ENCODE measurements at places on chromosomes 6 and 20.

DNA sequence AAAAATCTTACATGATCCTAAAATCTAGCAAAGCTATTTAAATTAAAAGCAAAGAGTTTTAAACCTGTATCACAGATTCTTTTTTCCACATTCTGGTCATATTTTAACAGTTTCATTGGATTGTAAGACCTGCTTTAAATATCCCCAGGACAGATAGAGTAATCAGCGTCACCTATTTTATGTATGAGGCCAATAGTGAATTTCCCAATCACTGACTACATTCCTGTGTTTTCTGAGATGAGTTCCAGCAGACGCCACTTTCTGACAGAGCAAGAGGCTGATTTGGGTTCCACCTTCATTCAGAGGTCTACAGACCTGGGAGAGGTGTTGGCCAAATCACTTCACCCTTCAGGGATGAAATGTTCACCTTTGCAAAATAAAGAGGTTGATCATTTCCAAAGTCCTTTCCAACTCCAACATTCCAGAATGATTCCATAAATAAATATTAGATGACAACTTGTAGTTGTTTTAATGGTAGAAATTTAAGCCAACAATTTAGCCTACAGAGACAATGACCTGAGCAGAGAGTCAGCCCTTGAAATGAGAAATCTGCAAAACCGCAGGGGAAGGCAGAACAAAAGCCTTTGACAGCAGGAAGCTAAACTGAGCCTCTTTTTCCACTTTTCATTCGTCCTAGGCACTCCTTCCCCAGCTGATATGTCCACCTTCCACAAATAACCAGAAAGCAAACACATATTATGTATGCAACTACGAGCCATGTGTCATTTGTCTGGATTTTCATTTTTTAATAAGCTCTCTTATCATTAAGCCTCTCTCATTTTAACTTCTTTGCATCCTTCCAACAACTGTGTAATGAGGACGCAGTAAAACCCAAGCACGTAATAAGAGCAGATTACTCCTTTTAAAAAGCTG, 105.2 kb downstream of the TFAP2A start:
- no peak for DNase-seq

DNA sequence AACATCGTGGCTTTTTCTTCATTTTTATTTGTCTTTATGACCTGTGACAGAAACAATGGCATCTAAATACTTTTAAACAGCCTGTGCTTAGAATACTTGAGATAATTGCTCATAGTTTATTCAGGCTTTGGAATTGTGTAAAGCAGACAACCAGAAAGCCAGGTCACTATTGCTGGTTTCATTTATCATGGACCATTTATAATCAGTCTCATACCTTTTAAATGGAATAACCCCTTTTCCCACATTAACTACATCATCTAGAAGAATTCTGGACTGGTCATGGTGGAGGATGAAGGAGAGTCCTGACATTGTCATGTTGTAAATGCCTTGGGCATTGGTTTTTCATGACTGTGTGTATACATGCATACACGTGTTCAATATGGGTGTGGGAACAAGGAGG, 661.5 kb downstream of the EPM2A start:
- no peak for DNase-seq

DNA sequence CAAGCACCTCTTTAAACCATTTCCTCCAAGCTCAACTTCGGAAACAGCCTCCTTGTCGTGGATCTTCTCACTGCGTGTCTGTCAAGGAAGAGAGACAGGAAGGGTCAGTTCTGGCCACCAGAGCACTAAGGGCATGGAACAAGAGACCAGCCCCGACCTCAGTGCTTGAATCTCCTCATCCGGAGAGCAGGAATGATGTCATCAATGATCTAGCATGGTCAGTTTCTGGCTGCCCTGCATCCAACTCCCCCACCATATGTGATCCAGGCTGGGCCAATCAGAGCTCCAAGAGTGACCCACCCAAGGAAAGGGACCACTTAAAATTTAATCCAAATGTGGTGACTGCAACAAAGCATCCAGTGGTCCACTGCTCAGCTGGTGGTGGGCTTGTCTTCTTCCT, 23.3 kb upstream of the DSN1 start:
- DNase-seq = no peak

DNA sequence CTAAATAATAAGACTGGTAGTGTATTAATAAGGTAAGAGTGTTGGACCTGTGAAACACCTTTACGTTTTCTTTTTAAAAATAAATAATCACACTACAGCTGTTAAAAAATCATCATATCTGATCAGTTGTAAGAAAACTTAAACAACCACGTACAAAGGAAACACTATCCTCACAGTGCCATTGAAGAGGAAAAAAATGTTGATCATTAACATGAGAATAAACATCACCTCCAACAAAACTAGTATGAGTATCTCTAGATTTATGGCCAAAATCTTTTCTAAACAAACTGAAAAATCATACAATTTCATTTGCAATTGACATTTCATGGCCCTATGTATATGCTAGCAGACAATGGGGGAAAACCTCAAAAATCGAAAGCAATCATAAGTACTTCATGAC, 590 bp downstream of the EYS start:
- DNase-seq = no peak

GRCh38 chr20:2759143-2759542, 41.3 kb downstream of the CPXM1 start:
- DNase-seq = no peak

DNA sequence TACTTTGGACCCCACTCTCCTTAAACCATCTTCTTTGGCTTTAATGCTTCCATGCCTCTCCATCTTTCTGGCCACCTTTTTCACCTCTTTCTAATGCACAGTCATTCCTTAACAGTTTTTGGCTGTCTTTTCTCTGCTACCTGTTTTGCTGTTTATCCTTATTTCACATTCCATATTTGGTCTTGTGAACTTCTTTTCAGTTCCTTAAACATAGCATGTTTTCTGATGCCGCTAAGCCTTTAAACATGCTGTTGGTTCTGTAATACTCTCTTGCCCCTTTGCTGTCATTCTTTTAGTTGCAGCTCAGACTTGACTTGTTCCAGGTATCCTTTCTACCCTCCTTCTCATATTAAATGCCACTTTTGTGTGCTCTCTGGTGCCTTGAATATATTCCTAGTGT, 35.8 kb downstream of the TOP1 start:
- no peak for DNase-seq

DNA sequence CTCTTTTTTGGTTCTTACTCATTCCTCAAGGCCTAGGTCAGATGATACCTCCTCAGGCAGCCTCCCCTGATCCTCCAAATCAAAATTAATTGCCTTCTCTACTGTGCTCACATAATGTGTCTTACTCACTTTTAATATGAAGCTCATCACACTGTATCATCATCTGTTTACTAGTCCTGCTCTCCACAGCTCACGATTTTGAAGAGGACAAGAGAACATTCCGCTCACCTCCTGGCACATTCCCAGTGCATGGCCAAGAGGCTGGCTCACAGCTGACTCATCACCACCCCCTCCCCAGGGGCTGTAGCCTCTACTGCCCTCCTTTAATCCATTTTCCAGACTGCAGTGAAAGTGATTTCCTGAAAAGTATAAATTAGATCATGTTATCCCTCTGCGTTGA, 133.1 kb downstream of the ALDH8A1 start:
- DNase-seq = no peak

GRCh38 chr20:63085151-63085861, 78.5 kb upstream of the BHLHE23 start:
- DNase-seq = no peak

DNA sequence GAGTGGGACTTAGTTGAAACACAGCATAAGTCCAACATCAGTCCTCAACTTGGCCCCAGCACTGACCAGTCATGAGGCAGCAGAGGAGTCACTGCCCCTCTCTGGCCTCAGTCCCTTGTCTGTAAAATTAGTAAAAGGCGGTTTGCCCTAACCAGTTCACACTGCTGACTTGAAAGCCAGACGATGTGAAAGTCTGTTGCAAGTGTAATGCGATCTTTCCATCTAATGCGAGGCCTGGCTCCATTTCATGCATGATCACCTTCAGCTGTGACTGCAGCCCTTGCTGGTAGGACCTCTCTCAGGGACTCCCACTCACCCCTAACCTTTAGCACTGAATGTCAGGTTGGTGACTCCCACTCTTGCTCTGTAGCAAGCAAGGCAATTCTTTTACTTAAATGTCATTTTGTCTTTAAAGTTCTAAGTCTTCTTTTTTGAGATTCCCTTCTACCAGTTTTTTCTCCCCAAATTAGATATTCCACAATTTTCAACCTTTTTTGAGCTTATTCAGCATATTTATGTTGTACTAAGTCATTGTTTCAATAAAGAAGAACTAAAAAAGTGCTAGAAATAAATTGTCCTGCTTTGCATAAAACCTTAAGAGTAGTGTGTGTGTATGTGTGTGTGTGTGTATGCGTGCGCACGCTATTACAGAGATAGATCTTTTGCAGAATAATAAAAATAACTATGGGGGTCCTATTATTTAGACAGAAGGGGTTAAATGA, 245.5 kb downstream of the PACRG start:
- no peak for DNase-seq

DNA sequence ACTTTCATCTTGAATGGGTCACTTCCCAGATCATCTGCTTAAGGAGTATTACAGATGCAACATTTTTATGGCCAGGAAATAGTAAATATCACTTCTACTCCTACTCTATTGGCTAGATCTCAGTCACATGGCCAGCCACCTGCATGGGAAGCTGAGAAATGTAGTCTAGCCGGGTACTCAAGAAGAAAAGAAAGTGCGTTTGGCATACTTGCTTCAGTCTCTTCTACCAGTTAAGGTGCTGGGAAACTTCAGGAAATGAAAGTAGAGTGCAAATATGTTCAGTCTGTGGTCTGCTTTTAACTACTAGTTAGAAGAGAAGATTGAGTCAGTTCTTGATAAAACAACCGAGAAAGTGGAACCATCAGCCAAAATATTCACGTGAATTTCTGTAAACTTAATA, 129.2 kb downstream of the PDSS2 start:
- DNase-seq = no peak

GRCh38 chr20:63693083-63693732, 3.2 kb upstream of the TNFRSF6B start:
- DNase-seq = no peak

DNA sequence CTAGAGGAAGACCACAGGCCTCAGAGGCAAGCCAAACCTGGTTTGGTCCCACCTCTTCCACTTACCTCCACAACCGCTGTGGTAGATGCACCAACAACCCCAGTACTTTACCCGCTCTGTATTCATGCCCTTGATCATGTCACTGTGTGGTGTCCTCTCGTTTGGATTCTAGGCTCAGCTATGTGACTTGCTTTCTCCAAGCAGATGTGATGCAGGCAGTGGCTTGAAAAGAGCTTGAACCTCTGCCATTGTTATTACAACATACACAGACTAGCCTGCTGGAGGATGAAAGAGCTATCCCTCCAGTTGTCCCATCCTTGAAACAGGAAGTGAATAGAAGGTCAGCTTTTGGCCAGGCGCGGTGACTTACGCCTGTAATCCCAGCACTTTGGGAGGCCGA, 147.7 kb downstream of the ZNF217 start:
- no peak for DNase-seq

Measured in endothelial cell of umbilical vein (primary cell).